Fibroblast of skin of abdomen (primary cell): ENCODE measurements at places on chromosomes 2 and 18.

DNA sequence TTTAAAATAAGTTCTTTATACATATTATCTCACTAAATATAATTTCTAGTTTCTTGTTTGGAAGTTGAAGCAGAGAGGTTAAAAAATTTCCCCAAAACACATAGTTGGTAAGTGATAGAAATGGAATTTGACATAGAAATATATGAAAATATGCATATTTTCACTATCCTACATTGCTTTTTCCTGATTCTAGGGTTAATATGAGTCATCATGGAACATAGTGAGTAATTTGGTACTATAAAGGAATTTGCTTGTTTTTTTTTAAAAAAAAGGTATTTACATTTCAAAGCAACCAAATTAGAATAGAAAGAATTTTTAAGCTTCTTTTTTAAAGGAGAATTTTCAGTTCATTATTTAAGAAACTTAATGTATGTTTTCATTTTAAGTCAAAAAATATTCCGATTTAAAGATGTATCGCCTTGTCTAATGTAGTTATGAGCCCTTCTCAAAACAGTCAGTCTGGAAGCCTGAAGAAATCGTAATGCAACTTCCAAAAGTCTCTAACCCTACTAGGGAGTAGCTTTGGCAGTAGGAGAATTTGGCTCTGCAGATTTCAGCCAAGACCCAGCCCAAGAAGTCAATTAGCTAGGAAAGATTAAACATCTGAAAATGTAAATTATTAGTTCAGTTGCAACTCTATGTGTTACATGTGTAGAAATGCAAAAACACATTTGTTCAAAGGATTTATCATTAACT is 147.3 kb downstream of the RDH14 start:
- peak; percentile 59 for DNase-seq

DNA sequence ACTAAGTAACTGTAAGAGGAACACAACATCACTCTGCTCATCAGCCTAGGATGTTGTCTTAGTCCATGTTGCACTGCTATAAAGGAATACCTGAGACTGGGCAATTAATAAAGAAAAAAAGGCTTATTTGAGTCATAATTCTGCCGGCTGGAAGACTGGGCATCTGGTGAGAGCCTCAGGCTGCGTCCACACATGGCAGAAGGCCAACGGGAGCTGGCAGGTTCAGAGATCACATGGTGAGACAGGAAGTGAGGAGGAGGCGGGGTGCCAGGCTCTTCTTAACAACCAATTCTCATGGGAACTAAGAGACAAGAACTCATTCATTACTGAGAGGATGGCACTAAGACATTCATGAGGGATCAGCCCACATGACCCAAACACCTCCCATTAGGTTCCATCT is 46.8 kb downstream of the EPG5 start:
- peak; percentile 25 for DNase-seq

GRCh38 chr2:42089340-42089925 is 41.6 kb downstream of the PKDCC start:
- DNase-seq, result peak; percentile 27

DNA sequence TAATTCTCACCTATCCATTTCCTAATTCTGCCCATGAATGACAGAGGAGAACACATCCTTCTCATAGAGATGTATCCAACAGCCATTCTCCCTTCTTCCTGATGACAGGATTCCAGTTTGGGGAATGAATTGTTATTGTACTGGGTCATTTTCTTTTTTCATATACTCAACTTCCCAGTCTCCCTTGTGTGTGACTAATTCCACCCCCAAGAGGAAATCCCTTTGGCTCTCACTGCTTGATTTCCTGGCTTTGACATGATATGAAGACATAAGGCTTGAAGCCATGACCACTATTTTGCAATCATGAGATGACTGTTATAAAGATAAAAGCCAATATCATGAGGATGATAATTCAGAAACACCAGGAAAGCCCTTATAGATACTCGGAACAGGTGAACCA is 384.7 kb upstream of the ACVR2A start:
- peak; percentile 32 for DNase-seq

GRCh38 chr2:183495079-183495478 is 370.8 kb downstream of the NUP35 start:
- no peak for DNase-seq

GRCh38 chr2:20590704-20591515 is 60.0 kb downstream of the HS1BP3 start:
- DNase-seq, result no peak

DNA sequence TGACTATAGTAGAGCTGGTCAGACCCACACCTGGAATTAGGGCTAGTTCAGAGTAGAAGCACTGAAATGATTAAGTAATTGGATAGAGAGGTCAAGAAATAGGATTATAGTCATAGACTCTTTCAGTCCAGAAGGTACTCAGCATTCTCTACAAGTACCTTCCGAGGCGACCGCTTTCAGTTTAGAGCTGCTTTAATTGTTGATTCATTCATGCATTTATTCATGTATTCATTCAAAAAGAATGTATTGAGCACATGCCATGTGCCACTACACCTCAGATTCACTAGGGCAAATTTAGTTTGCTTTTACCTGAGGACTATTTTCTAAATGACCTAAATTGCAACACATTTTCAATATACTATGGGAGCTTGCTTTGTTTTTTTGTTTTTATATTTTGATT is 48.7 kb downstream of the CRIM1 start:
- peak; percentile 43 for DNase-seq

DNA sequence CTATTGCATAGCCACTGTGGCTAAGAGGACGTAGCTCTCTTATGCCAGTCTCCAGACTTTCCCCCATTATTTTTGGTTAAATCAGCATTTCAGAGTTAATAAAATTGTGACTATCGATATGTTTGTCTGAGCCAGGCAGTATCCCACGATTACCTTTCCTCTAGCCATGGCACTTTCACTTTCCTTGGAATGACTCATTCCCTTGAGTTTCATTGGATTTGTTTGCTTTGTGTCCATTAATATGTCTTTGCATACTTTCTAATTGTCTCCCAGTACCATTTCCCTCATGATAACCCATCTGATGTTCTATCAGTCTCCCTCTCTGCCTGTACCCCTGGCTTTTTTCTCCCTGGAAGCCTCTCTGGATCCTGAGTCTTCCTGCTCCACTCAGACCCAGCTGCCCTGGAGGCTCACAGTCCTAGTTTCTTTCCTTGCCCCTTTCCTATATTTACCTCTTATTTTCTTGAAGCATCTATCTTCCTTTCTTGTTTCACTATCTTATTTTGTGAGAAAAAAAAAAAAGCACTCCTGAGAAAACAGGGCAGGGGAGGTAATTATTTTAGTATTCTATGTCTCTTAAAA is 126.1 kb downstream of the MTX2 start:
- DNase-seq, result no peak

- peak; percentile 93 for DNase-seq
Measured at GRCh38 chr2:215660687-215661086, 224.8 kb upstream of the FN1 start.

DNA sequence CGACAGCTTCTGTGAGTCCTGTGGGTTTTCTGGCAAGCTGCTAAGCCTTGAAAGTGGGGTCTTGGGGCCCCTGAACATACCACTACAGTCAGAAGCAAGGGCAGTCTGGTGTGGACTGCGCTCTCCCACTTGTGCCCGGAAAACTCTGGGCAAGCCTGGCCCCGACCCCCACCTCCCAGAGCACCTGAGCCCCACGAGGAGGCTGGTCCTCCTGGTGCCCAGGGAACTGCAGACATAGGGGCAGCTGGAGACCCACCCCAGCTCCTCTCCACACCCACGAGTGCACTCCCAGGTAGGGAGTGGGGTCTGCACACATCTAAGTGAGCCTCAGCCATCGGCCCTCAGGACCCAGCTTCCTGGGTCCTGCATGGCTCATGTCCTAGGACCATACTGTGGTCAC is 16.2 kb upstream of the GPC1 start:
- DNase-seq, result no peak

- DNase-seq, result no peak
Measured at GRCh38 chr2:172811027-172811426, 75.4 kb downstream of the RAPGEF4 start.

- DNase-seq, result no peak
Measured at GRCh38 chr2:239052798-239053665, 205.1 kb downstream of the TWIST2 start.

DNA sequence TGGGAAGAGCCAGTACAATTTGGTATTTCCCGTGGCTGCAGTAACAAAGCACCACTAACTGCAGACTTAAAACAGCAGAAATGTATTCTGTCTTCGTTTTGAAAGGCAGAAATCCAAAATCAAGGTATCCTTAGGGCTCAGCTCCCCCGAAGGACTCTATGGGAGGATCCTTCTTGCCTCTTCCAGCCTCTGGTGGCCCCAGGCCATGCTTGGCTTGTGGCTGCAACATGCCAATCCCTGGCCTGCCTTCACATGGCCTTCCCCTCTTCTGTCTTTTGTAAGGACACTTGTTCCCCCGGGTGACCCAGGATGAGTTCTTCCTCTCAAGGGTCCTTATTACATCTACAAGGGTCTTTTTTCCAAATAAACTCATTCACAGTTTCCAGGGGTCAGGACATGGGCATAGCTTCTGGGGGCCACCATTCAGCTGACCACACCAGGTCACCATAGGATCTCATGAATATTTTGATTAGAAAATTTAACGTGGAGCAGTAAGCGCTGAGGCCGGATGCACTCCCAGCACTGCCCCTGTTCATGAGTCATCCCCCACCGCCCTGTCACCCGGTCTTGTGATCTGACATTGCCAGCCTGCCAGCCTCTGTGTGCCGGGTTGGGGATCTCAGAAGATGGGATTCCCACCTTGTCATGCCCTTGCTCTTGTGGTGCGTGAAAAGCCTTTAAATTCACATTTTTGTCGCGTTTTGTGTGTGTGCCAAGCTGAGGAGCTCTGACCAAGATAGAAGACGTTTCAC is 61.2 kb upstream of the B3GNT7 start:
- no peak for DNase-seq

GRCh38 chr2:58870704-58871103 is 629.6 kb upstream of the FANCL start:
- no peak for DNase-seq

GRCh38 chr2:143937723-143938350 is 582.1 kb downstream of the ZEB2 start:
- peak; percentile 23 for DNase-seq

DNA sequence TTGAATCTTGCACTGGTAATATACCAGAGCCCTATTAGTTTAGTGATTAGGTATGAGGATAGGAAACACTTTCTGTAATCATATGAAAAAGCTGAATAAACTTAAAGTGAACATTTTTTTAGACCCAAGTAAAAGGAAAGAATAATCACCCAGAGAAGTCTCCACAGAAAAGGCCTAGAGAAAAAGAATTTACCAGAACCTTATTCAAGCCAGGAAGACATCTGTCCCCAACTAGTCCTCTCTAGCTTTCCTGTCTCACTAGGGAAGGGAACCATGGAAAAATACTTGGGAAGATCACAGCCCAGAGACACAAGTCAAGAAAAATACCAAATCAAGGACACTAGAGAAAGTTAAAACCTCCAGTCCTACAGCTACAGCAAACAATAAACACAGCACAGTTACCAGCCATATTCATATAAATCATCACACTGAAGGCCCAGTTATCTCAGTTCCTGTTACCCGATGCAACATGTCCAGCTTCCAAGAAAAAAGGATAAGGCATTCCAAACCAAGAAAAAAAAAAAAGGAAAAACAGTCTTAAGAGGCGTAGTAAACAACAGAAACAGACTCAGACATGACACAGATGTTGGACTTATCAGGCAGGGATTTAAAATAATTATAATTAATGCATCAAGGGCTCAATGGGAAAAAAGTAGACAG is 461.5 kb downstream of the IRS1 start:
- no peak for DNase-seq

DNA sequence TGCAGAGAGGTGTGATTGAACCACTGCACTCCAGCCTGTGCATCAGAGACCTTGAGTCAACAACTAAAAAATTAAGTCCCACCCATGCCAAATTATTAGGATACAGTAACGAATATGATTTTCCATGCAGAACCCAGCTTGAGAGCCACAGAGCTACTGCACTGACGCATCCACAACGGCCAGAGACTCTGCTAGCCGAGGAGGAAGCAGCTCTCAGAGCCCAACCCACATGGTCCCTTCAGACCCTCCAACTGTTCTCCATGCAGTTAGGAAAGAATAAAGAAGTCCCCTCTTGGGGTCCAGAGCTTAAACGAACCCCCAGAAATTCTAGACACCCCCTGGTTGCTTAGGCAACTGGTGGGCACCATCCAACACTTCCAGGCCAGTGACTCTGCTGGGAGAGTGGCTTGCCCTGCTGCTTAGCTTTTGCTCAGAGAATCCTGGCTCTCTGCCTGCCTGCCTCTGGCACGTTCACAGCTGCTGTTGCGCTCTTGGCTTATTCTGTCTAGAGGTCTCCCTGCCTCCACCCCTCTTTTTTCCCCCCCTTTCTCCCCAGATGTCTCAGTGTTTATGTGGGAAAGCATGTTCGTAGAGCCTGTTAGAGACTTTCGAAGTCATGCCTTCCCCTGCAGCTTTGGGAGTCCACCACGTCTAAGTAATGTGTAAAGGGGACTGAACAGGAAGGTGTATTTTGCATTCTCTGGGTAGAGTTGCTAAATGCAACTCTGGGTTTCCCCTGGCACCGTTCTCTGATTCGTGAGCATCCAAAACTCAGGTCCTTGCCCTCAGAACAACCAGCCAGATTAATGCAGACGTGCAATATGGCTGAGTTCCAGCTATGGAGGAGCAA is 26.0 kb upstream of the SP3 start:
- DNase-seq, result peak; percentile 83

DNA sequence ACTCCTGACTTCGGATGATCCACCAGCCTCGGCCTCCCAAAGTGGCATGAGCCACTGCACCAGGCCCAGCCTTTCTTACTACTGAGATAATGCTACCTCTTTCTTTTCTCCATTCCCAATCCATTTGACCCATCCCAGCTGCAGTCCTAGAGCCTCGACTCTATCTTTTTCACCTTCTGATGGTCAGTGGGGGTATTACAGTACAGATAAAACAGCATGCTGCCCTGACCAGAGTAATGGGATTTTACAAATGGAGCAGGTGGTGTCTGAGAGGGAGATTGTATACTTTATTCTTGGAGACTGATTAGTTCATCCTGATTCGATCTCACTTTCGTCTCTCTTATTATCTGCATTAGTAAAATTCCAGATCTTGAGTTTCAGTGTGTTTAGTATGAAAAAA is 238.6 kb upstream of the TNP1 start:
- no peak for DNase-seq

DNA sequence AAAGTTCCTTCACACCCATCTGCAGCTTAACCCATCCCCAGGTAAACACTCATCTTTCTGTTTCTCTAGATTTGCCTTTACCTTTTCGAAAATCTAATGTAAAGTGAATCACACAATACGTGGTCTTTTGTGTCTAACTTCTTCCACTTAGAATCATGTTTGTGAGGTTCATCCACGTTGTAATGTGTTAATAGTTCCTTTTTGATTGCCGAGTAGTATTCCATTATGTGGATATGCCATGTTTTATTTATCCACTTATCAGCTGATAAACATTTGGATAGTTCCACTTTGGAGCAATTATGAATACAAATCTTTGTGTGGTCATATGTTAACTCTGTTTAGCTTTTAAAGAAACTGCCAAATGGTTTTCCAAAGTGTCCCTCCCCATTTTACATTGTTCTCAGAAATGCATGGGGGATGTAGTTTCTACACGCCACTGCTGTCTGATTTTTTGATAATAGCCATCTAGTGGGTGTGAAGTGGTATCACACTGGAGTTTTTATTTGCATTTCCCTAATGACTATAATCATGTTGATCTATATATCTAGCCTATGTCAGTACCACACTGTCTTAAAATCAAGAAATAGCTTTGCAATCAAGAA is 22.3 kb downstream of the PECR start:
- DNase-seq, result no peak

- peak; percentile 53 for DNase-seq
Measured at GRCh38 chr2:9627310-9627709, 3.5 kb downstream of the YWHAQ start.

- DNase-seq, result no peak
Measured at GRCh38 chr2:149355716-149356422, 25.5 kb downstream of the LYPD6 start.
